ENCODE measurements at places on chromosomes 5 and 9. TPM values are rescaled to one million over a fixed set of nuclear protein-coding genes. Genes with fewer than 3 reads are reported as not detected.

DNA sequence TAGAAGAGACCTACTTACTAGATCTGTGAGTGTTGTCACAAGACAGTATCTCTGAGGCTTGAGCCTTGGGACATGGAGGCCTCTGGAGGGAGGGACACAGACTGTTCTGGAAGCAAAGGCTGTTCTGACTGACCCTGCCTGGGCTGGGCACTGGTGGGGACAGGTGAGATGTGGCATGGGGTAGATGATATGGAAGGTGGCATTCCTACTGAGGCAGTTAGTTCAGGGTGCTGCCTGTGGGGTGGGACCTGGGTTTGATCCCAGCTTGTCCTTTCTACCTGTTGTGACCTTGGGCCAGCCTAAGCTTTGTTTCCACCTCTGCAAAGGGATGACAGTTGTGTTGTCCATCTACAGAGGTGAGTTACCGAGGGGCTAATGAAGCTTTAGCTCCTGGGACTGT lies 140.2 kb downstream of the C9orf50 start:
- DNase-seq = no peak

DNA sequence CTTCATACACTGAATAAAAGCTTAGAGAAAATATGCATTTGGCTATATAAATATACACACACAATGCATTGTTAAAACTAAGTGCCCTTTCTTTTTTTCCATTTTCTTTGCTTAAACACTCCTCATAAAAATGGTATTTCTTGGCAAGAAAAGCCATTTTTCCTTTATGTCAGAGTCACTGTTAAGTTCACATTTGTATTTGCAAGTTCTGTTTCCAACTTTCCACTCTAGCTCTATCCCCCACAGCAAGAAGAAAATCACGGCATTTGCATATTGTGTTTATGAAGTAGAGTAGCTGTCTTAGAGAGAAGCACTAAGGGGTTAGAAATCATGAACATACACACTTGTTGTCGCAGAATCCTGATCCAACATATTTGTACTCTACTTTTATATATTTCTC lies 662.1 kb upstream of the MEF2C start:
- no peak for DNase-seq

DNA sequence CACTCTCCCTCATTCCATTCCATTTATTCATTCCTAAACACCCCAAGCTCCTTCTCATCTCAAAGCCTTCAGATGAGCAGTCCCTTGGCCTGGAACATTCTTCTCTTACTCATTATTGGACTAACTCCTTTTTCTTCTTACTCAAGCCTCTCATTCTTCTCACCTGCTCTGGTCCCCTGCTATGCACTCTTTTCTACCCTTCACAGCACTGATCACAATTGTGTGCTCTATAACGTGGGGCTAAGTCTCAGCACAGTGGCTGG lies 212.4 kb downstream of the MAPKAP1 start:
- no peak for DNase-seq

The KIAA1191 gene
- 106 TPM for polyA plus RNA-seq

The PCDHGA8 gene
- 0.12 TPM for polyA plus RNA-seq

The PGM5 gene
- polyA plus RNA-seq = 2.4 TPM

Data from brain (organoid and tissue), 16 donors.